ENCODE measurements at places on chromosomes 13 and 19.

GRCh38 chr13:98664924-98665637 lies 87.4 kb downstream of the SLC15A1 start:
- no peak for DNase-seq

GRCh38 chr19:49188626-49189200 lies 31.1 kb downstream of the TRPM4 start:
- DNase-seq: no peak

DNA sequence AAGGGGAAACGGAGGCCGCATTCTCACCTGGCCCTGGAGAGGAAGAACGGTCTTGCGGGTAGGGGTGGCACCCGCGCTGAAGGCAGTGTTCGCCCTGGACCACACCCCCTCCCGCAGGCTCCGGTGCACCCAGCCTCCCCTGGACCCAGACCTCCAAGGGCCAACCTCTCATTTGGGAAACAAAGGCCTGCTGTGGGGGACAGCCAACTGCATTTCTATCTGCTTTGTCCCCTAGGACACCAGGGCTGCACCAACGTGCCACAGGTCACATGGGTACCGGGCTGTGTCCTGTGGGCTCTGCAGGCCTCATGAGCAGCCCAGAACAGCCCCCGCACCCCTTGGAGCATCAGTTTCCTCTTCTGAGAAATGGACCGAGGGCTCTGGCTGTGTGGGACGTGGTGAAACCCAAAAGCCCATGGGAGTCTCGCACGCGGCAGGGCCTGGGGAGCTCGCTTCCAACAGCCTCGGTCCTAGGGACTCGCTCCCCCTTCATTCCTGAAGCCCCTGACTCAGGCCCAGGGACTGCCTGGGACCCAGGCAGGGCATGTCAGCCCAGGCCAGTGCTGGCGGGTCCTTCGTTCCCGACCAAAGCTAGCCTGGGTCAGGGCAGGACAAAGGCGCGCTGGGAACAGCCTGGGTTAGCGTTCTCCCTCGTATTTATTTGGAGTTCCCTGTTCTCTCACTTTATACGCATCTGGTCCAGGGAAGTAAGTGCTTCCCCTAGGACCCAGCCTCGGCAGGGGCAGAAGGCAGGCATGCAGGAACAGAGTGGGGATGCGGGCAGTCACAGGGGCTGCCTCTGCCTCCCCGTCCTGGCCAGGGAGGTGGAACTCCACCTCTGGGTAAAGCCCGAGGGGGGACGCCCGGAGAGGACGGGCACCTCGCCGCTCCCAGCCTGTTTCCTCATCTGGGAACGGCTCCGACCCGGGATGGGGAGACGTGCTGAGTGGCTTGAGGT lies 4.6 kb downstream of the TCF3 start:
- DNase-seq: no peak

DNA sequence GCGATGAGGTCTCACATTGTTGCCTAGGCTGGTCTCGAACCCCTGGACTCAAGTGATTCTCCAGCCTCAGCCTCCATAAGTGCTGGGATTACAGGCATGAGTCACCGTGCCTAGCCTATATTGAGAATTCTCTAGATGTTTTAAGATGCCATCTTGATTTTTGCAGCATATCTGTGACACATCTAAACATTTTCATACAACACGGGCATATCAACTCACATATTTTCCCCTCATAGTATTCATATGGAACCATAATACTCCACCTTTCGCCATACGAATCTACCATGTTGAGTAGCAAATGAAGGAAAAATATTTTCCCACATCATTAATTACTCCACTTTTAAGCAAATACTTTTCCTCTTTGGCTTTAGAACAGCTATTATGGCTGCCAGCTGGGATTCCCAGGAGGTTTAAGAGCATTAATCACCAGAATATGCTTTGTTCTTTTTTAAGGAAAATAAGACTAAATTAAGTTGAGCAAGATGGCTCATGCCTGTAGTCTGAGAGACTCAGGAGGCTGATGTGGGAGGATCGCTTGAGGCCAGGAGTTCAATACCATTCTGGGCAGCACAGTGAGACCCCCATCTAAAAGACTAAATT lies 56.9 kb upstream of the GTF2F2 start:
- no peak for DNase-seq

GRCh38 chr13:73101351-73102007 lies 42.7 kb downstream of the KLF5 start:
- DNase-seq: no peak

DNA sequence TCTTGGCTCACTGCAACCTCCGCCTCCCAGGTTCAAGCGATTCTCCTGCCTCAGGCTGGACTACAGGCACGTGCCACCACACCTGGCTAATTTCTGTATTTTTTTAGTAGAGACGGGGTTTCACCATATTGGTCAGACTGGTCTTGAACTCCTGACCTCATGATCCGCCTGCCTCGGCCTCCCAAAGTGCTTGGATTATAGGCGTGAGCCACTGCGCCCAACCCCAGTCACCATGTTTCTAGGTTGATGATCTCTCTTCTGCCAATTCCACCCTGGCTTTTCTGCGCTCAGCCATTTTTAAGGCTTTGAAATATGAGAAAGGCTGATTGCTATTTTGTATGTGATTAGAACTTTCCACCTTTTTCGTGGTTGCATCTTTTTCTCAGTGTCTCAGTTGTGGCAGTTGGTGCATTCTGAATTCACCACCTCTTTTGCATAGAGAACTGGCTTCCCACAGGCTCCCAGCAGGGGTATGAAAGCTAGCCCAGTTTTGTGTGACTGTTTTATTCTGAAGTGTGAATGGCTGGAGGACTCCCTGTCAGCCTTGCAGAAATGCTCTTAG lies 15.5 kb downstream of the CEACAM1 start:
- peak; percentile 58 for DNase-seq

DNA sequence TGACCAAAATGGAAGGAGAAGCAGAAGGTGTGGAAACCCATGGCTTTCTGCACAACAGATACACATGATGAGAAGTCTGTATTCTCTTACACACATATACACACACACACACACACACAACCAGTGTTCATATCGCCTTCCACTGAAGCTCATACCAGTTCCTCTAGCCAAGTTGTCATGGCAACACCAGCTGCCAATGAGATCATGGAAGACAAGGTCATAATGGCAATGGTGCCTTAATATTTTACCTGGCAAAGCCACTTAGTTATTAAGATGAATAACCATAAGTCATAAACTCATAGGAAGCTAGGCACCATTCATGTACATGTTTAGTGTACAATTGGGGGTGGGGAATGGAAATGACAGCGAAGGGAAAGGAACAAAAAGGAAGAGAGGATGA lies 2.6 kb upstream of the DHRS12 start:
- DNase-seq: no peak

GRCh38 chr19:651991-652390 lies 11.0 kb downstream of the RNF126 start:
- no peak for DNase-seq

DNA sequence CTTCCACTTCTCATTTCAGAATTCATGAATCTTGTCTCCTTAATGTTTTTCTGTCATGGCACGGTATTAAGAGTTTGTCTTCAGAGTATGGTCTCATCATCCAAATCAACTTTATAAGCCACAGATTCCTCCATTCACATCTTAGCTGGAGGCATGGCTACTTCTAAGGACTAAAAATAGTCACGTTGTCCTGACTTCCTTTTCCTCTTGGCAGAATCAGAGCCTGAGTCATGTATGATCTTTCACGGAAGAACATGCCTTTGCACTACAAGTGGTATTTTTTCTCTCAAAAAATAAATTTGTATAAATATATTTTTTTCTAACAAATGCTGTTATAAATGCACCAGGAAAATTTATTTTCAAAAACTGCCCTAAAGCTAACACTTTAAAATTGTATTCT lies 71.4 kb downstream of the ALOX5AP start:
- no peak for DNase-seq

DNA sequence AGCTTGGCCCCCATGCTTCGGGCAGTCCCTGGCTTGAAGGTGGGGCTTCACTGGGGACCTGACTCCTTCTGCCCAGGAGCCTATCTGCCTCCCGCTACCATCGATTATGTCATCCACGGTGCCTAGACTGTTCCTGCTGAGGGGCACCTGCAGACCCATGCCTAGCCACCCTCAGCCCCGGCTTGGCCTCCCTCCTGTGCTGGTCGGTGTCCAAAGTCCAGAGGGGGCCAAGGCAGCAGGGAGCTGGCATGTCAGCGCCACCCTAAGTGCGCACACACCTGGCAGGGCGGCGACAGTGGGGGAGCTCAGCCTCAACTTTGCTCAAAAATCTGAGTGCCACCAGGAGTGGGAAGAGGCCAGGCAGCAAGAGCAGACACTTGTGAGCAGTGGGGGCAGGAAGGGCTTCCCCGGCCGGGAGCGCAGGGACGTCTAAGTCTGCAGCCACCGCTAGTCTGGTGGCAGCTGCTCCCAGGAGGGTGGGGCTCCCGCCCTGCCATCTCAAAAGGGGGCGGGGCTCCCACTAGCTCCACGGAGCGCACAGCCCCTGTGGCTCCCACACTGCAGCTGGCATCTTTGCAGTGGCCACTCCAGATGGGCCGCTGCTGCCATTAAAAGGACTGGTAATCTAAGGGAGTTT lies 13.5 kb upstream of the URAD start:
- DNase-seq: no peak

DNA sequence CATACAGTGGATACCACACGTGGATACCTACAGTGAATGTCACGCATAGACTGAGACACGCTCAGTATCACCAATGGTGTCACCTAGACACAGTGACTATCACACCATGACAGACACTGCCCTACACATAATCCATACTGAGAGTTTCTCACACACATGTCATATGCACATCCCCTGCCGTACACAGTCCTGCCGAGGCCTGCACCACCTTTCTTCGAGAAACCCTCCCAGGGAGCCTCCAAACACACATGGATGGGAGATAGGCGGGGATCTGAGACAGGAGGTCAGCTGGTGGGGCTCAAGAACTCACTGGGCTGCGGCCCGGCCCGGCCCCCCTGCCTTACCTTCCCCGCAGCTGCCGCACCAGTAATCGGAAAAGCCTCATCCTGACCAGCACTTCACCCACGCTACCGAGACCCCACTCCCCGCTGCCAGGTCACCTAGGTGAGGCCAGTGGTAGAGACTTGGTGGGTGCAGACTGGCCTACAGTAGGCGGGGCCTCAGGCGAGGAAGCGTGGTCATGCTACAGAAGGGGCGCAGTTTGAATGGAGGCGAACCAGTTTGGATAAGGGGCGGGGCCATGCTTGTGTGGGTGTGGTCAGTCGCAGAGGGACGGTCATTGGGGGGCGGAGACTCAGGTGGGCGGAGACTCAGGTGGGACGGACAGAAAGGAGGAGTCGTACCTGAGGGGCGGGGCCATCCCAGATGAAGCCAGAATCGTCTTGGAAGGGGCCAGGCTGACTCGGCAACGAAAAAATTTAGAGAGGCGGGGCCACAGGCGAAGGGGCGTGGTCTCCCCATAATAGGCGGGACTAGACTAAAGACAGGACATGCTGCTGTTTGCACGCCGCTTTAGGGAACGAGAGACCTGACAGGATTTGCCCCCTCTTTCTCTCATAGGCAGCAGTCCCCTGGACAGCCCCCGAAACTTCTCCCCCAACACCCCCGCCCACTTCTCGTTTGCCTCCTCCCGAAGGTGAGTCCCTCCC lies 2.1 kb downstream of the MAST1 start:
- peak; percentile 98 for DNase-seq

- DNase-seq: no peak
Measured at GRCh38 chr13:112911883-112912282, 57.1 kb upstream of the MCF2L start.

GRCh38 chr13:28819735-28820098 lies 422 bp upstream of the MTUS2 start:
- peak; percentile 63 for DNase-seq

- DNase-seq: no peak
Measured at GRCh38 chr19:43790587-43790986, 9.8 kb upstream of the KCNN4 start.

GRCh38 chr13:59834801-59835200 lies 328.9 kb downstream of the DIAPH3 start:
- no peak for DNase-seq

GRCh38 chr19:49481020-49481683 lies 6.3 kb upstream of the RPL13A start:
- DNase-seq: no peak

- no peak for DNase-seq
Measured at GRCh38 chr13:30712536-30713532, 22.5 kb upstream of the ALOX5AP start.

GRCh38 chr13:35646056-35646774 lies 169.7 kb upstream of the MAB21L1 start:
- DNase-seq: no peak

- no peak for DNase-seq
Measured at GRCh38 chr19:51507640-51508058, 6.0 kb upstream of the SIGLEC12 start.

- DNase-seq: no peak
Measured at GRCh38 chr13:113722921-113723320, 36.1 kb upstream of the TMEM255B start.

DNA sequence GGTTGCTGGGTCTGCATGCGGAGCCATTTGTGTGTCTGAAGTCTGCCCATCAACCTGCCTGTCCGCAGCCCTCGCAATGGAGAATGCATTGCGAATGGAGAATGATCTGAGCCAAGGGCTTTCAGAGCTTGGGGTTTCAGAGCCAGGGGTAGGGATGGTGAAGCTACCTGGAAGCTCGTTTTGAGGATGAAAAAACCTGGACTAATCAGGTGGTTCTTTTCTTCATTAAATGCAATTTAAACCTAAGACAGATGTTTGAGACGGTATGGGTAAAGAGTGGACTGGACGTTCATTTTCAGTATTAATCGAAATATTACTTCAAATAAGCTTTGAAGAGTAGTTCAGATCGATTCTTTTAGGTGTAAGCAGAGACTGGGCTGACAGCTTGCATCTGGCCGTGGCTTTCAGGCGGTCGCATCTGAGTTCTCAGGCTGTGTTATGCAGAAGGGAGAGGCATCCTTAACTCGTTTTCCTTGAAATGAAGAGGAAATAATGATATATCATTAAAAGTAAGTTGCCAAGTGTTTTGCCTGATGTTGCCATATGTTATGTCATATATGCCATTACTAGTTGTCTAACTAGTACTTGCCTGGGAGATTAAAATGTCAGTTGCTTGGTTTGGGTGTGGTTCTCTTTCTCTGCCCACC lies 801 bp downstream of the MCF2L start:
- peak; percentile 31 for DNase-seq

DNA sequence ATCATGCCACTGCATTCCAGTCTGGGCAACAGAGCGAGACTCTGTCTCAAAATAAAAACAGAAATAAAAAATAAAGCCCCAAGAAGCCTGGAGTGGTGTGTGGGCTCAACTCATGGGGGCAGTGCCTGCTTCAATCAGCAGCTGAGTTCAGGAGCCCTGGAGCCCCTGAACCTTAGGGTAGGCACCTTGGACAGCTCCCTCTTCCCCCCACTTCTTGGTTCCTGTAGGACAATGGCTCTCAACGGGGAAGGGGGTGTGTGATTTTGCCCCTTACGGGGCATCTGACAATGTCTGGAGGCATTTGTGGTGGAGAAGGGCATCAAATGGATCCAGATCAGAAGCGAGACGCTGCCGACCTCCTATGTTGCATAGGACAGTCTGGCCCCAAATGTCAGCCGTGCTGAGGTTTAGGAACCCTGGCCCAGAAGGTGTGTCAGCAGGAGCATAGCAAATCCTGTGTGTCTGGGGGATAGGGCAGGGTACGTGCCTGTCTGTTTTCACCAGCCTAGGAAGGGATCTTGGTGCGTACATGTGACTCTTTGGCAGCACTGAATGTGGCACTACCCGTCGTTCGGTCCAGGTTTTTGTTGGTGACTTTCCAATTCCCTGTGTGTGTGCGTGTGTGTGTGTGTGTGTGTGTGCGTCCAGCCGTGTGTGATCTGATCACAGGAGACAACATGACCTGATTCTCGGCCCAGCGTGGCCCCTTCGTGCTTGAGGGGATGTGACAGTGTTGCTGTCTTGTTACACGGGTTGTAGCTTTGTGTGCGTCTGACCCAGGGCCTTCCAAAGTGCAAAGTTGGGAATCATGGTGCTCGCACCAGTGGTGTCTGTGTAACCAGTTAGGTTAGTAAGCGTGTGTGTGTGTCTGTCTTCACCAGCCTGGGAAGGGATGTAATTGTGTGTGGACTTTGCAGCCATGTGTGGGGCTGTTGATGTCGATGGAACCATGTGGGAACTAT lies 7.5 kb downstream of the IGLON5 start:
- DNase-seq: no peak

Measured in ELF-1 (cell line).